Activated naive CD4-positive, alpha-beta T cell treated with anti-CD3 and anti-CD28 coated beads, Interleukin-2, amount 50 U/mL, for 72 hours (primary cell): ENCODE measurements at places on chromosomes 5 and 9. TPM values are rescaled to one million over a fixed set of nuclear protein-coding genes. Genes with fewer than 3 reads are reported as not detected.

DNA sequence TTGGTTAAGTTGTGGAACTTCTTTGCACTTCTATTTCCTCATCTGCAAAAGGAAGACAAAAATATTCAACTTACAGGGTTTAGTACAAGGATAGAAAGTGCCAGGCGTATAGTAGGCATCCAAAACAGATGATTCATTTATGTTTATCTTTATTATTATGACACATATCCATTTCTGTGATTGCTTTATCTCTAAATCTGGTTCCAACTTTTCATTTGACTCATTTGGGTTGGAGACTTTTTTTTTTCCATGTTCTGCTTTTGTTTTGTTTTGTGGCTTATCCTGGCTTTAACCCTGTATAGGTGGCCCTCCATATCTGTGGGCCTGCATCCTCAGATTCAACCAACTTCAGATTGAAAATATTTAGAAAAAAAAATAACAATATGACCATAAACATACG is 186.7 kb upstream of the SLC24A2 start:
- no peak for DNase-seq

Gene MELK
- 57.1 TPM for total RNA-seq

Gene SH3GL2
- total RNA-seq, result not detected

Gene BAAT
- not detected for total RNA-seq

- DNase-seq, result no peak
Measured at GRCh38 chr5:62662521-62662920, 83.9 kb downstream of the LRRC70 start.

- no peak for DNase-seq
Measured at GRCh38 chr5:141908796-141909195, 14.9 kb upstream of the DELE1 start.

- no peak for DNase-seq
Measured at GRCh38 chr9:114401344-114401743, 13.6 kb upstream of the AKNA start.

DNA sequence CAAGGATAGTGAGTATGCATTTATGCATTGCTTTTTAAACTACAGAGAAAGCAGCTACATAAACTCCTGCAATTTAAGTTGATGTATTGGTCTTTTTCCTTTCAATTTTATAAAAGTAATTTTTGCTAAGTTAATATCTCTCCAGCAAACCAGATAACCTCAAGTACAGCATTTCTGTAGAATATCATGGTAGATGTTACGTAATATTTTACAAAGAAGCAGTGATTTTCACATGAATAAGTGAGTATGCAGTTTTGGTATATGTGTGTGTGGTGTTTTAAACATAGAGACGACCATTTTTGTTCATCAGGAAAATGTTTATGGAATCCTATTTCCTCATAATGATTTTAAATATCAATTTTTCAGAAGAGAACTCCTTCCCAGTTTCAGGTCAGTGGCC is 118.9 kb downstream of the INSYN2B start:
- no peak for DNase-seq

DNA sequence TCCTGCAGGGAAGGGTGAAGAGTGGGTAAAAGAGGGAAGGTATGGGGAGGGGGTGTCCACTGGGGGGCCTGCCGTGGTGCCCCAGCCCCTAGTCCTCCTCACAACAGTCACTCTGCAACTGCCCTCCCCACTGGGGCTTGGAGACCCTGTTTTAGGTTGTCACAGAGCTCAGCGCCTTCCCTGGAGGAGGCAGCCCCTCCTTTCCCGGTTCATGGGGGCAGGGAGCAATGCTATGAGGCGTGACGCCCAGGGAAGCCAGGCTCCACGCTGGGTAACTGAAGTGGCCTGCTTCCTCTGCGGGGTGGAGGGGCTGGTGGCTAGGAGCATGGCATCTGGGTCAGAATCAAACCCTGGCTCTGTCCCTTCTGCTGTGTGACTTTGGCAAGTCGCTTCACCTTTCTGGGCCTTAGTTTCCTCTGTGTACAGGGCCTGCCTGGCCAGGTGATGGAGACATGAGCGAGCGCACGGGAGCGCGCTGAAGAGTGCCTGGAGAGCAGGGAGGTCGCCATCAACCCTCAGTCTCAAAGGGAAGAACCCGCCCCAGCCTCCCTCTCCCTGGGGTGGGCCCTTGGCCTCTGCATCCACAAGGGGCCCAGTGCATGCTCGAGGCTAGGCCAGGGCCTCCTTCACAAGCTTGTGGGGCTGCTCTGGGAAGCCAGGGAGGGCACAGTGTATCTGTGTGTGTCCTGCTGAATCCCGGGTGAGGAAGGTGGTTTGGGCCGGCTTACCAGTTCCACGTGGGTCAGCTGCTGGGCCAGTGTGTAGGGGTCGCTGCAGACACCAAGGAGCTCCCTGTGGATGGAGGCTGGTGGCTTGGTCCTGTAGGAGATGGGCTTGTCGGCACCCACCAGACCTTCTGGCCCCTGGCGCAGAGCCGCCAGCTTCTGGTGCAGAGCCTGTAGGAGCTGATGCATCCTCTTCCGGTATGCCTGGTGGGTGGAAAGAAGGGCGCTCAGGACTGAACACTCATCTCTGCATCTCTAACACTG is 56.4 kb upstream of the RNF130 start:
- no peak for DNase-seq
